ENCODE measurements at places on chromosomes 4 and X. TPM values are rescaled to one million over a fixed set of nuclear protein-coding genes. Genes with fewer than 3 reads are reported as not detected.

Gene BEND4
- 0.13 TPM for total RNA-seq

Gene RIBC1
- total RNA-seq: 0.32 TPM

Gene TIMM17B
- total RNA-seq: 17.7 TPM

Gene FAM133A
- total RNA-seq: not detected

Gene GPR143
- 3.1 TPM for total RNA-seq

Gene ITM2A
- total RNA-seq: 15.4 TPM

Gene MGAT4D
- total RNA-seq: not detected

Gene DCAF4L1
- total RNA-seq: 0.18 TPM

Gene MAGEB2
- not detected for total RNA-seq

Measured in pulmonary artery endothelial cell (primary cell).